ENCODE measurements at places on chromosomes 3 and 15. TPM values are rescaled to one million over a fixed set of nuclear protein-coding genes. Genes with fewer than 3 reads are reported as not detected.

DNA sequence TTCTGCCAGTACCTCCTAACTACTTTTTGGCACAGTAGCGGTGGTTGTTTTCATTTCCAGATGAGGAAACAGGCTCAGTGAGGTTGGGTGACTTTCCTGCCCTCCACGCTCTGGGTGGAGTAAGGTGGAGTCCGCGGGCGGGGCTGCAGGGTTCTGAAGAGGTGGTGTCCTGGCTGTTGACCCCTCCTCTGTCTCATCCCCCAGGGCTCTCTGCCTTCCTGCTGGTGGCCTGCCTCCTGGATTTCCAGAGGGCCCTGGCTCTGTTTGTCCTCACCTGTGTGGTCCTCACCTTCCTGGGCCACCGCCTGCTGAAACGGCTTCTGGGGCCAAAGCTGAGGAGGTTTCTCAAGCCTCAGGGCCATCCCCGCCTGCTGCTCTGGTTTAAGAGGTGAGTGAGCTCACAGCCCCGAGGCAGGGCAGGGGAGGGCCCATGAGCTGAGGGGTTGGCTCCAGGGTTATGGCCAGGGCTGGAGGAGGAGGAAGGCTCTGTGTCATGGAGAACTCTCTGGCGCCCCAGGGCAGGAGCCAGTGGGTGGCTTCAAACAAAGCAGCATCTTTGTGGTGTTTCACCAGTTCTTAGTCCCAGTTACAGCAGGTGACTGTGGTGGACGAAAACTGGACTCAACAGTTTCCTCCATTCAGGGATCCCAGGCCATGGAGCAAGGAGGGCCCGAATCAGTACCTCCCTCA, 10.4 kb downstream of the SLC28A1 start:
- DNase-seq: no peak
- H3K27me3 ChIP-seq: peaks cover 18% of the 10 kb centered on the region
- H3K36me3 ChIP-seq: no peaks in the 10 kb centered on the region
- H3K4me1 ChIP-seq: no peaks in the 10 kb centered on the region
- no peak overlapping the region for H3K4me3 ChIP-seq

DNA sequence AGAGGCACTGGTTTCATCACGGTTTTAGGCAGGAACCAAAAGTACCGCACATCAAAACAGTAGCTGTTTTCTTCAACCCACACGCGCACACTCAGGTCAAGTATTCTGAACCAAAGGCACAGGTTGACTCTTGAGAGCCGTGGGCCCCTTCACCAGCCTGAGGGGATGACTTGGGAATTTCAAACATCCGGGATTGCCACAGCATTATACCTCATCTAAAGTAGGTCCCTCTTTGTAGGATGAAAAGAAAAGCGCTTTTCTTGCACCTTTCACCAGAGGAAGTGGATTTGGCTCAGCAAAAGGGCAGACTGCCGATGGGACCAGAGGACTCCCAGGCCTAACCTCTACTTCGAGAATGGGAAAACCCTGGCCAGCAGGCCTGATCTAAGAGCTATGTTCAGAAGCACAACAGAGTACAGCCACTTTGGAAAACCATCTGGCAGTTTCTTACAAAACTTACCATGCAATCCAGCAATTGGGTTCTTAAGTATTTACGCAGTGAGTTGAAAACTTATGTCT, 88.2 kb upstream of the PROK2 start:
- H3K27ac ChIP-seq: peak overlapping the region; percentile 57
- no peaks in the 10 kb centered on the region for H3K36me3 ChIP-seq
- DNase-seq: no peak
- no peak overlapping the region for H3K4me3 ChIP-seq
- H3K27me3 ChIP-seq: peaks cover 15% of the 10 kb centered on the region
- H3K4me1 ChIP-seq: peaks cover 25% of the 10 kb centered on the region

- H3K36me3 ChIP-seq: no peaks in the 10 kb centered on the region
- no peaks in the 10 kb centered on the region for H3K4me1 ChIP-seq
- no peak overlapping the region for H3K4me3 ChIP-seq
- H3K27me3 ChIP-seq: peaks cover 1% of the 10 kb centered on the region
- H3K27ac ChIP-seq: no peak overlapping the region
Measured at GRCh38 chr15:77732514-77733335, 100.0 kb upstream of the LINGO1 start.

Gene GASK1A
- total RNA-seq: not detected

Gene ZNF639
- total RNA-seq: 34.7 TPM

Gene GP5
- total RNA-seq: 1.1 TPM
